ENCODE measurements at places on chromosomes 11 and 22. TPM values are rescaled to one million over a fixed set of nuclear protein-coding genes. Genes with fewer than 3 reads are reported as not detected.

The DNAJB7 gene
- total RNA-seq = not detected

The ZNF280A gene
- total RNA-seq = not detected

The TTC12 gene
- total RNA-seq = 9.6 TPM

The OR10A2 gene
- total RNA-seq = not detected

The HEPHL1 gene
- not detected for total RNA-seq

The MMP12 gene
- not detected for total RNA-seq

The OR51B5 gene
- not detected for total RNA-seq

The SLC15A3 gene
- 2.6 TPM for total RNA-seq

The MYOD1 gene
- total RNA-seq = not detected

The GLYAT gene
- total RNA-seq = not detected

The FOLH1 gene
- total RNA-seq = not detected

The OPCML gene
- total RNA-seq = not detected

The TESMIN gene
- 1.9 TPM for total RNA-seq

The SCGB1C1 gene
- total RNA-seq = not detected

The OR5B3 gene
- total RNA-seq = not detected

The C11orf16 gene
- total RNA-seq = not detected

The EMID1 gene
- total RNA-seq = not detected

The MAFF gene
- total RNA-seq = 26.2 TPM

The FAM227A gene
- 0.58 TPM for total RNA-seq

The C11orf42 gene
- not detected for total RNA-seq

The KRTAP5-7 gene
- total RNA-seq = not detected

The MOGAT2 gene
- not detected for total RNA-seq

The PLA2G3 gene
- total RNA-seq = 1.1 TPM

The PGM2L1 gene
- total RNA-seq = 1.6 TPM

The MN1 gene
- total RNA-seq = 0.18 TPM

The TMEM191B gene
- not detected for total RNA-seq

The OSBP2 gene
- not detected for total RNA-seq

The UCP3 gene
- total RNA-seq = under 0.01 TPM

The CHRM4 gene
- 0.35 TPM for total RNA-seq

The ARHGEF17 gene
- 26.5 TPM for total RNA-seq

The TLCD5 gene
- total RNA-seq = 8.6 TPM

The CRYBA4 gene
- total RNA-seq = not detected

The IGSF9B gene
- total RNA-seq = not detected

The PANX3 gene
- total RNA-seq = not detected

The MRGPRX1 gene
- not detected for total RNA-seq

The SLC22A6 gene
- total RNA-seq = not detected

The NCF4 gene
- total RNA-seq = not detected

The PDE3B gene
- 0.18 TPM for total RNA-seq

The GRK2 gene
- total RNA-seq = 39.5 TPM

The CCDC89 gene
- total RNA-seq = 4.8 TPM

The BLID gene
- total RNA-seq = not detected

The OR52H1 gene
- total RNA-seq = not detected

The KIRREL3 gene
- 4.1 TPM for total RNA-seq

The SLC17A6 gene
- total RNA-seq = not detected

The CARNS1 gene
- total RNA-seq = 0.86 TPM

Measured in myometrial cell (primary cell).